Activated CD8-positive, alpha-beta memory T cell treated with anti-CD3 and anti-CD28 coated beads for 1 hour (primary cell): ENCODE measurements at places on chromosomes 2 and 18.

DNA sequence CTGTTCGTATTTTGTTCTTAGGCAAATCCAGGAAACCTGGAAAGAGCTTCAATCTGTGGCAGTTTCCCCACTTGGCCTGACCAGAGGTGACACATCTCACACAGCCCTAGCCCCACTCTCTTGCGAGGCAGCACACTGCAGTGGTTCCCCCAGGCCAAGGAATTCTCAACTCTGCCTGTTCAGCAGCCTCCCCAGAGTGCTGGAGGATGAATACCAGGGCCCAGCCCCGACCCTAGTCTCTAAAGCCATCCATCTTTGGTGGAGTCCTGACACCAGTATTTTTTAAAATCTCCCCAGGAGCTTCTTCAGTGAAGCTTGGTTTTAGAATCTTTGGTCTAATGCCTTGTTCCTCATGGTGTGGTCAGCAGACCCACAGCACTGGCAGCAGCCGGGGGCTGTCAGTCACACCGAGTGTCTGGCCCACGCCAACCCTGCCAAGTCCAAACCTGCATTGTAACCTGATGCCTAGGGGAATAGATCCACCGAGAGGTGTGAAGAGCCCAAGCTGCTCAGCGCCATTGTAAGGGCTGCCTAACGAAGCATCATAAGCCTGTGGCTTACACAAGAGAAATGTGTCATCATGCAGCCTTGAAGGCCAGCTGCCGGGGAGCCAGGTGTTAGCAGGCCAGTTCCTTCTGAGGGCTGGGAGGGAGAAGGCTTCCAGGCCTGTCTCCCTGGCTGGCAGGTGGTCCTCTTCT lies 428.7 kb upstream of the ID2 start:
- no peak for DNase-seq

DNA sequence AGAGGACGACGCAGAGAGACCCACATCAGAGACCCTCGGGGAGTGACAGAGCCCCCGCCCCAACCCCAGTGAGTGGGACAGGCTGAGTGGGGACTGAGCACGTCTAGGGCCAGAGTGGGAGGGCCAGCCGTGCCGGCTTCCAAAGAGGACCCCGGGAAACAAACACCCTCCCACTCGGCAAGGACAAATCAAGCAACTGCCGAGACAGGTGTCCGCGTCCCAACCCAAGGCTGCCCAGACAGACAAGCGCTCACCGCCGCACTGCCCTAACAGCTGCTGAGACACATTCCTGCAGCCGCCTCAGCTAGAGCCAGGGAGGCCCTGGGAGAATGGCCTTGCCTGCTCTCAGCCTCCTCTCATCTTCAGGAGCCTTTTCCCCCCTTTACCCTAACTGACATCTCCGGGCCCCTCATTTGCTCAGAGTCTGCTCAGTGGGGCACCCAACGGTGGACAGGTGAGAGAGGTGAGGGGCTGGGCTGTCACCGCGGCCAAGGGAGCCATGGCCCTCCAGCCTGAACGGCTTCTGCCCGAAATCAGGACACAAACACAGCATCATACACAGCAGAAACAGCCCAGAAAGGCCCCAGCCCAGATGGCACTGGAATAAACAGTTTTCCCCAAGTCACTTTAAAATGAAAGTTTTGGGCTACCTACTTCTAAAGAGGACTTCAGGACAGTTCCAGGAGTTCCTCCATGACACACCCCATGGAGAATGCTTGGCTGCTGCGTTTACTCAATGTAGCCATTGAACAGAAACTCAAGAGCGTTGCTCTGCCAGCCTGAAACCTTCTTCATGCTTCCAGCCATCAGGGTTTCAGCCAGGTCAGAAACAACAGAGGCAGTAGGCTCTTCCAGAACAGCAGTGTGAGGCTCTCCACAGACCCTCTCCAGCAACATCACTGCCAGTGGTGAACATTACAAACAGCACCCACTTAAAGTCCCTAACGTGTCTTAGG lies 23.6 kb downstream of the SLC66A2 start:
- DNase-seq = no peak

DNA sequence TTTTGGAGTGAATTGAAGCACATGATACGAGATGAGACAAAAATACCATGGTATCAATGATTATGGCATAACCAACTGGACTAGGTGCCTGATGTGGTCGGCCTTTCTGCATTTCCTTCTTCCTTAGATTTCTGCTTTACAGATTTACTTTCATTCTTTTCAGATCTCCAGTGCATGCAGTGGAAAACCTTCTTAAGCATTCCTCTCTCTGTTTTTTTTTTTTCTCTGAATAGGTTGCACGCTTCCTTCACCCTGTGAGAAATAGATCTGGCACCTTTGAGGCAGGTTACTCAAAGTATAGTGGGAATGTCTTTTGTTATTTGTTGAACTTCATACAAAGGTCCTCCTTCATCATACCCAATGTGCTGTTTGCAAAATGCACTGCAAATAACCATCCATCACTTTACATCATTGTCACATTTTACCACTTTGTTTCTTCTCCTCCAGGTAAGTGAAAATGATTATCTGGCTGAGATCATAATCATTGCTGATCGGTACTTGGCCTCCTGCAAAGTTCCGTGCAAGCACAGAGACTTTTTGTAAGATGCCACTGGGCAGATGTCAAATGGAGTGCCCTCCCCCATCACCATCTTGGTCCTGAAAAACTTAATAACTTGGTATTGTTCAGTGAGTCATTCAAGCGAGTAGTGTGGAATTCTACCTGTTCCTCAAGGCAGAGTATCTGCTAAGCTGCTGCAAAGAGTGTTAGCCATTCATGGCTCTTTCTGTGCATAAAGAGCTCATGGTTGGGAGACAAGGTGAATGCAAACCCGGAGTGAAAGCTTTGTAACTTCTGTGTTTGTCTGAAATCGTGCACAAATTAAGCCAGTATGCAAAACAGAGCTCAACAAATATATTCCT lies 30.0 kb upstream of the KLHL14 start:
- DNase-seq = no peak

GRCh38 chr2:158610059-158610458 lies 153.3 kb downstream of the PKP4 start:
- DNase-seq = no peak

DNA sequence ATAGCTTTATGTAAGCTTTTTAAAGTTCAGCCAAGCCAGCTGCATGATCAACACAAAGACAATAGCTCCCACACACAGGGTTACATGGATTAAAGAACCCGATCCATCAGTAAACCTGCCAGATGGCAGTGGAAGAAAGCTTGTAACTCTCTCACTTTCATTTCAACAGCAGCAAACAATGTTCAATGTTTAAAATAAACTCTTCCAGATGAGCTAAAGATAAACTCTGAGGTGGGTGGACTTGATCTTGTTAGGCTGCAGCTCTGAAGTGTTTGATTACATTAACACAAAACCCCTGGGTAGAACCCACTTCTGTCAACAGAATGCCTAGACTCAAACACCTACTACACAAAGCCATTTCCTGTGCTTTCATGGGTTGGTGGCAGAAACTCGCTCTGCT lies 13.9 kb downstream of the RDH14 start:
- no peak for DNase-seq

DNA sequence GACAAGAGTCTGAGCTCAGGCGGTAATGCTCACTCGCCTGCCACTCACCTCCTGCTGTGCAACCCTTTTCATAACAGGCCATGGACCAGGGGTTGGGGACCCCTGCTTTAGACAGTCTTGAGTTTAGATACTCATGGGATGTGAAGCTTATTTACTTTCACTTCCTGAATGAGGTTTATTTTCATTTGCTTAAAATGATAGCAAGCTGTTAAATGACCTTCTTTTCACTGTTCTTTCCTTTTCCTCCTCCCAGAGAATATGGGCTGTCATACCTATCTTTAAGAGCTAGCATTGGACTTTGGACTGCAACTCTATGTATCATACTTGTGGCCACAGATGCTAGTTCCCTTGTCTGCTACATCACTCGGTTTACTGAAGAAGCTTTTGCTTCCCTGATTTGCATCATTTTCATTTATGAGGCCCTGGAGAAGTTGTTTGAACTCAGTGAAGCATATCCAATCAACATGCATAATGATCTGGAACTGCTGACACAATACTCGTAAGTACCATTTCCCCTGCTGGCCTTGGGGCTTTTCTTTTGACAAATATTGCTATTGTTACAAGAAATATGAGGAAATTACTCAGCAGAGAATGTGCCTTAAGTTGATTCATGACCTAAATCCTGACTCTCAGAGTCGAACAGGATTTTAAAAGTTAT lies 168.5 kb downstream of the DPP4 start:
- no peak for DNase-seq

DNA sequence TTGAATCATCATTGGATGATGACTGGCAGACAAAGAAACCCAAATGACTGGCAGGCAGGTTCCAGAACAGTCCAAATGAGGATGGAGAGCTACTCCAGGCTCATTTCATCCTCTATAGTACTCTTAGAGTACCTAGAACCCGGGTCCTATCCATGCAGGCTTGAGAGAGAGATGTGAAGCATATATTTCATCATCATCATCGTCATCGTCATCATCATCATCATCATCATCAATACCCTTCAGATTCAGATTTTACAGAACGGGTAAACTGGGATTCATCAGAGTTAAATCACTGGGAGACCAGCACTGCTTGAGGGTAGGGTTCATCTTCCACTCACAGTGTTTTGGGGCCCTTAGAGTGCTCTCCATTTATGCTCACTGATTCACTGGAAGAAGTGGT lies 52.3 kb downstream of the PAX8 start:
- no peak for DNase-seq

DNA sequence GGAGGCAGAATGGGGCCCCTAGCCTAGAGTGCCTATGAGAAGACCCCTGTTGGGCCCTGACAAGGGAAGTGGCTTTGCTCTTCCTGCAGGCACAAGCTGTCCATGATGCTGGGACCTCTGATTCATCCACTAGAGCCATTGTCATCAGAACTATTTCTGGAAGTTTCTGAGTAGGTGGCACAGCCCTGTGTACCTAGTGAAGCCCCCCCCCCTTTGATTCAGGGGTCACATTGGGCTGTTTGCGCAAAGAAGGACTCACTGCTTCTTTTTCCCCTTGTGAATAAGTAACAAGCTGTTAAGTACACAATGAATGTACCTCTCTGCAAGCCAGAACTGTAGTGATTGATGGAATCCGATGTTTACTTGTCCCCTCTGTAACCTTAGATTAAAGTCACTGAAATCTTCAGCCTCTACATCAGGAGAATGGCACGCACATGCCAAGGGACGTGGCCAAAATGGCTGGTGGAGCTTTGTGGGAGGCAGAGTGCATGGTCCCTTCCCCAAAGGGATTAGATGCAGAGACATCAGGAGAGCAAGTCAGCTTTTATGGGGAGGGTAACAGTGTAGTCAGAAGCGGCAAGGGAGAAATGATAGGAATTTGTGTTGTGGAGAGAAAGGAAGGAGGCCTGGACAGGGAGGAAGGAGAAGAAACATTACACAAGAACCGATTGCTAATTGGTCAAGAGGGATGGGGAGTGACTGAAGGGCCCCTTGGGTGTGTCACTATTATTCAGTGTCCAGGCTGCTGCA lies 267.6 kb upstream of the RAB12 start:
- no peak for DNase-seq

GRCh38 chr2:241120440-241120839 lies 18.4 kb upstream of the MTERF4 start:
- DNase-seq = no peak

DNA sequence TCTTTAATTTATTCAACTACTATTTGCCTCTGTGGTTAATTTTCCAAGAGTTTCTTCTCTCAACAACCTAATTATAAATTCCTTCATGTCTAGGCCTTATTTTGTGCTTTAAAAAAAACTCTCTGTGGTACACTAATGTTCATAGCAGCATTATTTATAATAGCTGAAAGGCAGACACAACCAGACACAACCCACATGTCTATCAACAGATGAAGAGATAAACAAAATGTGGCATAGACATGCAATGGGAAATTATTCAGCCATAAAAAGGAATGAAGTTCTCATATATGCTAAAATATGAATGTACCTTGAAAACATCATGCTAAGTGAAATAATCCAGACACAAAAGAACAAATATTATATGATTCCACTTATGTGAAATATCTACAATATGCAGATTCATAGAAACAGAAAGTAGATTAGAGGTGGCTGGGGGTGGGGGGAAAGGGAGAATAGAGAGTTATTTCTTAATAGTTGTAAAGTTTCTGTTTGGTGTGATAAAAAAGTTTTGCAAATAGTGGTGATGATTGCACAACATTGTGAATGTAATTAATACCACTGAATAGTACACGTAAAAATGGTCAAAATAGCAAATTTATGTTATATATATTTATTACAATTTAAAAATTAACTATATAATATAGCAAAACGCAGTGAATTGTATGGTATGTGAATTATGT lies 28.1 kb upstream of the RASGRP3 start:
- DNase-seq = no peak

DNA sequence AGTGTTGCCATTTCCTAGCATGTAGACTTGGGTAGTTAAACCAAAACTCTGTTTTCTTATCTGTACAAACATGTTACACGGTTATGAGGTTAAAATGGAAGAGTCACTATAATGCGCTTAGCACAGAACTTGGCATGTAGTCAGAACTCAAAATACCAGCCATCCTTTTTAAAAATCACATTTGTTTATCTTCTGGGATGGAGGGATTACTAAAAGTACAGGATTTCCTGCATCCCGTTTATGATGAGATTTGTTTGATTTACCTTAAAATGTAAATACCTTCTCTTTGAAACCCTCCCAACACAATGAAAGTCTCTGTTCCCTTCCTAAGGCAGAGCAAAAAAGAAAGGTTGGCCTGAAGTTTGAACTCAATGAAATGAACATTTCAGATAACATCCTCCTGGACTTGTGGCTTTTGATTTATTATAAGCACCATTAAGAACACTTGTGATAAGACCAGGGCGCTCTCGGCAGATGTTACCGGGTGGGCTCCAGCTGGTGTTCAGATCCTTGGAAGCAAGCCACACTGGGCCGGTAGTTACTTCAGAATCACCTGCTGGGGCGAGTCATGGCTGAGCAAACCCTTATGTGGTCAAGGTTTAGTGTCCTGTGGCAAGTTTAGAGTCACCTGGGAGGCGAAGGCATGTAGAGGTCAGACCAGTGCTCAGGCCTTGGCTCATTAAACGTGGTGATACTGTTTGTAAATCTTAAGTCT lies 105.7 kb downstream of the MGAT5 start:
- DNase-seq = no peak

DNA sequence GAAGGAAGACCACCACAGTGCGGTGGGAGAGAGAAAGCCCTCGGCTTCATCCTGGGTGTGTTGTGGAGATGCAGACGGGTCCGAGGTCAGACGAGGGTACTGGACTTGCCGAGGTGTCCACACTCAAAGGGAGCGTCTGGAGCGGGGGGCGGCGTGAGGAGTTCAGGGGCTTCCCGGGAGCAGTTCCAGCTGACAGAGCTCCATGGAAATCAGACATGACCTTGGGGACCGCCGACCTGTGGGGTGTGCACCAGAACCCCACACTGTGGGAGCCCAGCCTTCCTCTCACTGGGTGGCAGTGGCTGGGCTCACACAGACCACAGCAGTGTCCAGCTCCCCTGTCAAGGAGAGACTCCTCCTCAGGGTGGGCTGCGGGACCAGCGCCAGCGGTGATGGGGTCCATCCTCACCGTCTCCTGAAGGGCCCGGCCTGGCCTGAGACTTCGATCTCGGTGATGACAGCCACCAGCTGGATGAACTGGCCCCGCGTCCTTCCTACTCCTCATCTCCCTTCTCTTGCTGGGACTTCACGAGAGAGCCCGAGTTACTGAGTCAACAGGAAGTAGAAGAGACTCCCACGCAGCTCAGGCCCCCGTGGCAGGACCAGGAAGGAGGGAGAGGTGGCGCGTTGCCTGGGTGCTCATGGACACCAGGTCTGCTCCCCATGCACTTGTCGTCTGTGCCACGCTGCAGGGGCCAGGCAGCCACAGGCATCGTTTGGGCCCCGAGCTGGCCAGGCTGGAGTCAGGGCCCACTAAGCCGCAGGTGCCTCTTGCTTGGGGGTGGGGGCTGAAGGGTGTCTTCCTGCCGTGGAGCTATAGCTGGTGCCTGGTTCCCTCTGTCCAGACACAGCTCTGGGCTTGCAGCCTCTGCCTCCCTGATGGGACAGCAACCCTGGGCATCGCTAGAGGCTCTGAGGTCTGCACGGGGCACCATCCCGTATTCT lies 101.9 kb upstream of the CTDP1 start:
- no peak for DNase-seq
